ENCODE measurements at places on chromosomes 5 and 9. TPM values are rescaled to one million over a fixed set of nuclear protein-coding genes. Genes with fewer than 3 reads are reported as not detected.

Gene HTR1A
- total RNA-seq, result not detected

Gene LRRC19
- total RNA-seq, result not detected

Gene LMNB1
- 22.2 TPM for total RNA-seq

Gene PTPN3
- not detected for total RNA-seq

GRCh38 chr5:68408345-68408871 lies 192.9 kb downstream of the PIK3R1 start:
- no peak for DNase-seq
- H3K4me1 ChIP-seq, result peaks cover 19% of the 10 kb centered on the region
- no peak overlapping the region for H3K27ac ChIP-seq
- H3K36me3 ChIP-seq, result no peaks in the 10 kb centered on the region
- H3K27me3 ChIP-seq, result no peaks in the 10 kb centered on the region
- no peak overlapping the region for H3K4me3 ChIP-seq

DNA sequence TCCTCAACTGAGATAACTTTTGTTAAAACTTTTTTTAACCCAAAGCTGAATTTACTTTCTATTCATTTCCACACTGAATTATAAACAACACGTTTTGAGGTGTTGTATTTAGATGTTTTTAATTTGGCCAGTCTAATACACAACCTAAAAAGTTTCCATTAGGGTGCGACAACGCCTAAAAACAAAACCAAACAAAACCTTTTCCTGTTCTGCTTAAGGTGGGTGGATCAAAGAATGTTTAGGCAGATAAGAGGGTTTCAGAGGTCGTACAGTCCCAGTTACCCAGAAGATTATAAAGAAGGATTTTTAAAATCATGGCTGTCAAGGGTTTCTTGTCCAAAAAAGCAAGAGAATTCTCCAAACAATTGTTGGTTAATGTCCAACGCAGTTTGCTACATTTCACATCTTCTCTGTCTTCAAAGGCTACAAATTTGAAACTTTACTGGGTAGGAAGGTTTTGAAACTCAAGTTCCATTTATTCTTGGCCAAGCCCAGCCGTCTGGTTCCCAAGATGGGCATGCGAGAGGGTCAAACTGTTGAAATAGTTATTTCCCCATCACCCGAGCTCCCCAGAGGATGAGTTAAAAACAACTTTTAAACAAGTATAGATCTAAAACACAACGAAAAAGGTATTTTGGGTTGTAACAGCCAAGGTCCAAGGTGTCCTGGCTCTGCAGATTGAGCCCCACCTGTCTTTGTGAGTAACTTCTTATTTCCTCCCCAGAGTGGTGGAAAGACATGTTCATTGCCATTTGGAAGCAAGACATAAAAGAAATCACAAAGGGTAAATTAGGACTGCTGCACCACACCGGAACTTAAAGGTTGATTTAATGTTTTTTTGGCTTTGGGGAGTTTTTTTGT lies 122.8 kb upstream of the MAP3K1 start:
- DNase-seq, result no peak
- peak overlapping the region; percentile 97 for H3K27ac ChIP-seq
- H3K36me3 ChIP-seq, result no peaks in the 10 kb centered on the region
- no peaks in the 10 kb centered on the region for H3K27me3 ChIP-seq

Data from T-helper 17 cell (primary cell).